ENCODE measurements at places on chromosomes 5 and 9. TPM values are rescaled to one million over a fixed set of nuclear protein-coding genes. Genes with fewer than 3 reads are reported as not detected.
A peak's percentile ranks its signal among the peaks of the same experiment; 100 is the strongest.

PCDHB8 gene
- not detected for total RNA-seq

IRF1 gene
- total RNA-seq = 126 TPM

RLN2 gene
- total RNA-seq = 1.8 TPM

FAM153A gene
- total RNA-seq = 0.05 TPM

C8G gene
- total RNA-seq = 0.69 TPM

ZNF483 gene
- 2.7 TPM for total RNA-seq

DEPDC1B gene
- 0.44 TPM for total RNA-seq

CHSY3 gene
- not detected for total RNA-seq

DNA sequence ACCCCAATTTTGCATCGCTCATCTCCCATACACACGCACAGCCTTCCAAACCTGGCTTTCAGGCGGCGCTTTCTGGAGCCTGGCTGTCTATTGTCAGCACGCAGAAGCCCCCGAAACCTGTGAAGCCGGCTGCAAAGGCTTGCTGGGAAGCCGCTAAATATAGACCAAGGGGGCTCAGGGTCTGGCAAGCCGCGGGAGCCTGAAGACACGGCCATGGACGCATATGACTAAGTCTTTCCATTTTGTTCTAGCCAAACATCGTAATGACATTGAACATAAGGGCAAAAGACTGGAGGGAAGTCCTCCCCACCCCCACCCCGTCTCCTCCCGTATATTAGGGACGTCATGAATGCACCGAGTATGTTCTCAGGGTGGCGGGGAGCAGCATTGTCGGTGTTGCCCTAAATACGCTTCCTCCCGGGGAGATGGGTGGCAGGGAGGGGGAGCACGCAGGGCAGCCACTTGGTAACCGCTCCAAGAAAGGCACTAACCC lies 1.1 kb downstream of the CTNND2 start:
- no peak for DNase-seq

- DNase-seq = no peak
These were observed 5.2 kb downstream of the DCANP1 start for GRCh38 chr5:135441919-135442318.

DNA sequence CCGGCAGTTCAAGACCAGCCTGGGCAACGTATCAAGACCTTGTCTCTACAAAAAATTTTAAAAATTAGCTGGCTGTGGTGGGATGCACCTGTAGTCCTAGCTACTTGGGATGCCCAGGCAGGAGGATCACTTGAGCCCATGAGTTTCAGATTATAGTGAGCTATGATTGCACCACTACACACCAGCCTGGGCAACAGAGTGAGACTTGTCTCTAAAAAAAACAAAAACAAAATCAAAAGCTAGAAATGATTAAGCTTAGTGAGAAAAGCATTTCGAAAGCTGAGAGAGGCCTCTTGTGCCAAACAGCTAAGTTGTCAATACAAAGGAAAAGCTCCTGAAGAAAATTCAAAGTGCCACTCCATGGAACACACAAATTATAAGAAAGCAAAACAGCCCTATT lies 4.8 kb downstream of the FAM151B start:
- DNase-seq = no peak

- DNase-seq = no peak
These were observed 51.1 kb downstream of the C9orf152 start for GRCh38 chr9:110156902-110157301.

DNA sequence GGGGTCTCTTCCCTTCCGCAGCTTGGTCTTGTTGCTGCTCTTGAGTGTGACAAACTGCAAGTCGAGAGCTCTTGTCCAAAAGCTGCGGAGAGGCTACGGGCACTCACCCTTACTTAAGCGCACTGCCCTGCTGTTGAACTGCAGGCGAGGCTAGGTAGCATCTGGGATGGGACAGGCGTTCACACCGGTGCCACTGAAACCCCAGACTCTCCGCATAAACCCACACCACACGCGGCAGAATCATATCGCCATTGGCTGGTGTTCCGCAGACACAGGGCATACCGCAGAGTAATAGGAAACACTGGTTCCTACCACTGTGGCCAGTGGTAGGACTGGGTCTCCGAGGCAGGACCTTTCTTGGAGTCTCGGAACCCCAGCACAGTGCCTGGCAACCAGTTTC lies 2.2 kb upstream of the NPR3 start:
- no peak for DNase-seq

GRCh38 chr5:116058346-116058936 lies 26.2 kb downstream of the ARL14EPL start:
- no peak for DNase-seq

DNA sequence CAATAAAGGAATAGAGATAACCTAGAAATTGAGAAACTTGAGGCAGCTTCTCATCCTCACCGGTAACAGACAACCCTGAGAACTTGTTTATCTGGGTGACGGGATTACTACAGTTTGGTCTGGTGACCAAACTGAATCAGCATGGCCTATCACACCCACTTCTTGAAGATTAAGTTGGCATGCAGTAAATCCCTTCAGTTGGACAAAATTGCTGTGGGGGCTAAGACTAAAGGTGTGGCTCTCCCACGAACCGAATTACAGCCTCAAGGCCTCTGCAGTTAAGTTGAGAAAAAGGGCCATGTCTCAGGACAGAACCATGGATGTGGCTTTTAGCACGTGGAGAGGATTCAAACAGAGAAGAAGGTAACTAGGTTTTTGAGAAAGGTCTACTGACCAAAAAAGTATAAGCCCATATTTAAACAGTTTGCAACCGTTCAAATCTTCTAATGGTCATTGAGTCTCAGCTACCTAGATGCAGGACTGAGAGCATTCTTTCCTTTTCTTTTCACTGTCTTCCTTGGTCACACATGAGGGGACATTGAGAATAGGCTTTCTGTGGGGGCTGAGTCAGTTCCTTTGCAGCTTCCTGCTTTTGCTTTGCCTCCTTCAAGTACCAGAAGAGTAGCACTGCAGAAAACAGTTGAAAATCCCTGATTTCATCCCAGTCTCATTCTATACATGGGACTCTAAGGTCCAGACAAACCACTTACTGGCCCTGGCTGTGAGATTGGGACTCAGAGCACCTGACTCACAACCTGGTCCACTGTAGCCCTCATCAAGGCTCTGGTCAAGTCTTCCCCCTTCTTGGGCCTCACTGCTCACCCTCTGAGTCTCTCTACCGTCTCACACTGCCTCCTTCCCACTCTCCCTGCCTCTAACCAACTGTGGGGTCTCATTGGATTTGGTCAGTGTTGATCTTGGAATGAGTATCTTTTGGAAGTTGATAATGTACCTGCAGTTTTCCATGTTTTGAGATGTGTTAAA lies 30.9 kb downstream of the PDE6A start:
- no peak for DNase-seq

DNA sequence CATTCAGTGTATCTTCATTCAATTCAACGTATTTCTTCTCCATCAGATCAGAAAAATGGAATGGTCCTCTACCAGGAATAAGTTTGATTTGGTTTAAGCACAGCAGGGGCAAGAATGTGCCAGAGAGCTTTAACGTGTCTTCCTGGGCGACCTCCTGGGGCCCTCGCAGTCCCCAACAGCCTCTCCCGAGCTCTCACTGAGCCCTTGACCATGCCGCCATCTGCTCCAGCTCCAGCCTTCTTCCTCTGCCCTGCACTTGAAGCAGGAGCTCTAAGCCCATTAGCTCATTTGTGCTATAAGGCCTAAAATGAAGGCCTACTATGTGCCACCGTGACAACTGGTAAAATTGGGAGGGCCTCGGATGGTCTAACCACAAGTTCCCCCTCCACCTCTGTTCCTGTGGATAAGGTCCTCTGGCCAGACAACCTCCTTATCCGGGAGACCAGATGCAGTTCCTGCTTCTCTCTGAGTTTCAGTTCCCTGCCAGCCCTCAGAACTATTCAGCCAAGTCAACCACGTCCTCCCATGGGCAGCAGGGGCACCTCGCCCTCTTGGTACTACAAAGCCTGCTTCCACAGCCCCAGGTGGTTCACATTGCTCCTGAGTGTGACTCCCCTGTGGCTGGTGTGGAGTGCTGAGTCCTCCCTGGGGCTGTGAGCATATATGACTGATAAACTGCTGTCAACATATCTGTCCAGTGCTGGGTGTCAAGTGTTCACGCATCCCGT lies 35.8 kb downstream of the C5orf15 start:
- peak; percentile 61 for DNase-seq

- no peak for DNase-seq
These were observed 107.1 kb downstream of the OXCT1 start for GRCh38 chr5:41763081-41763480.

GRCh38 chr5:6545770-6546690 lies 86.8 kb downstream of the NSUN2 start:
- no peak for DNase-seq

DNA sequence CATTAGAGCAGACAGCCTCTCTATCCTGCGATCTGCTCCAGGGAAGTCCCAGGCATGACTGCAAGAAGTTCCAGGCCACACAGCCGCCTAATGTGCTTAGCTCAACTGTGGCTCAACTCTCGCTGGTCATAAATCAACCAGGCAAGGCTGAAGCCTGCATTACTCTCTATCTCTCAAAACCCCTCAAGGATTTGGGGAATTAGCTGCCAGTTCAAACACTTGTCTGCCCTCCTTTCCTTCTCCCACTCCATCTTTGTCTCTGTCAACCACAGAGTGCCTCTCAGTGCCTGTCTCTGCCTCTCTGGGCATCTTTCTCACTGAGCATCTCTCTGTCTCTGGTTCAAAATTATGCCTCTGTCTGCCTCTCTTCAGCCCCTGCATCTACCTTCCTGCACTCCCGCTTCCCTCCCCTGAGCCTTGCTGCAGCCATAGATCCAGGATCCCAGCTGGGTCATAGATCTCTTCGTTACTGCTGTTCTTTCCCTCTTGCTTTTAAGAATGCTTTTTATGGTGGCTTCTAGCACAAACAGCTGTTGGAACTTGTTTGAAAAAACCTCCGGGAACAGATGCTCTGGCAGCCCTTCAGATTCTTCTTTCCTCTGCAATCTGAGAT lies 27.9 kb upstream of the GALNT10 start:
- no peak for DNase-seq

DNA sequence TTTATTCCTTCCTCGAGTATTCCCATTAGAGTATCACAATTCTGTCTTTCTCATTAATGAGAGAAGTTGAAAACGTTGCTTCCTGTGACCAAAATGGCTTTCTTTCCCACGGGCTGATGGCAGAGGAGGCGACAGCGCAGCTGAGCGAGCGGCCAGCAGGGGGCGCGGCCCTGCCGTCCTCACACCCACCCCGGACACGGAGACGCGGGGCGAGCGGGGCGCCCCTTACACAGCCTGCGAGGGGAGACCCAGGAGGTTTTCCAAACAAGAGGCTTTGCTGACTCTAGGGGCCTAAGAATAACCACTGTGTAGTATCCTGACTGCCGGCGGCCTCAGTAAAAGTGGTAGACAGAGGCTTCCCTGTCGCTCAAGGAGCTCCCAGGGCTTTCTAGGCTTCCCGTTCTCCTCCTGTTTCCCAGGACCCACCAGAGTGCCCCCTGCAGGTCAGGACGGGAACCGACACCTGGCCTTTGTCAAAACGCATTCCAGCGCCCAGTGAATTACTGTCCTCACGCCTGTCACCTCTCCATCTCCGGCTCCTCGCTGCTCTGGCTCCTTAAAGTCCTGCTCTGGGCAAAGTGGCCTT lies 27.3 kb upstream of the FGF1 start:
- DNase-seq = peak; percentile 78

- no peak for DNase-seq
These were observed 21.1 kb downstream of the ADAMTS19 start for GRCh38 chr5:129481161-129481560.

DNA sequence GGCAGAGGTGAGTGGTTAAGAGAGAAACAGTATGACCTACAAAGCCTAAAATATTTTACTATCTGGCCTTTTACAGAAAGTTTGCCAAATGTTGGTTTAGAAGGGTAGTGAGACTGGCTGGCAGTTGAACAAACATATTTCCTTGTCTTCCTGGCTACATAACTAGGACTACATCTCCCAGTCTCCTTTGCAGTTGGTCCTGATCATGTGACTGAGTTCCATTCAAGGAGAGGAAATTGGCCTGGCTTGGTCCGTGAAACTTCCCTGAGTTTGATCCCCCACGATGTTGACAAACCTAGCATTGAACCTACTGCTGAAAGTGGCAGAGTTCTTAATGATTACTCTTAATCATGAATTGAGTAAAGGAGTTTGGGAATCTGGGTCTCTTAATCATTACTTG lies 280.8 kb downstream of the SLIT3 start:
- DNase-seq = no peak

DNA sequence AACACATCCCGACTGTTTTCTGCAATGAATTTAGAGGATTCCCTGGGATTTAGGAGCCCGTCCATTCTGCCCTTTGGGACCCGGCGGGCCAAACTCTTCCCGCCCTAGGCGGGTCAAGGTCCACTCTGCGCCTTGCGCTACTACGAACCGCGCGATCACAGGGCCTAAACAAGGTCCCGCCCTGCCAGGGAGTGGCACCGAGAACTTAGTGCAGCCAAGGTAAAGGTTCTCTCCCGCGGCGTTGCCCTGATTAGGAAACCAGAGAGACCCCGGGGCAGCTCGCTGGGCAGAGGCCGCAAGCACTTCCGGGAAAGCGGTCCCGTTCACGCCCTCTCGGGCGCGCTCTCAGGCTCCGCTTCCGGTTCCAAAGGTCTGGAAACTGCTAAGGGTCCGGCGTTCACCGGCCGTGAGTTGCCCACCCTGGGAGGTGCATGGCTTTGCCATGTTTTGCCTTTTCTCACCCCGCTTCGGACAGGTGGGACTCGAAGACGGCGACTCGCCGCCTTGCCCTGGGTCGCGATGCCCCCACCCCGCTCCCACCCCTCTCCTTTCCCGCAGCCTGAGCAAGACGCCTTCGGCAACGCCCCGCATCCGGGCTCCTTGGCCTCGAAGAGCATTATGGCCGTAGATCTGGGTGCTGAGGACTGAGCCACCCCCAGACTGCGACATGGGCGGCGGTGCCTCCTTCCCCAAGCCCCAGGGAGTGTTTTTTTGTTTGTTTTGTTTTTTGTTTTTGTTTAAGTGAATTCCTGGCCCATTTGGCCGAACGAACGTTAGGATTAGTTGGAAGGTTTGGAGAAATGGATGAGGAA lies 23.4 kb downstream of the HNRNPK start:
- DNase-seq = peak; percentile 62

DNA sequence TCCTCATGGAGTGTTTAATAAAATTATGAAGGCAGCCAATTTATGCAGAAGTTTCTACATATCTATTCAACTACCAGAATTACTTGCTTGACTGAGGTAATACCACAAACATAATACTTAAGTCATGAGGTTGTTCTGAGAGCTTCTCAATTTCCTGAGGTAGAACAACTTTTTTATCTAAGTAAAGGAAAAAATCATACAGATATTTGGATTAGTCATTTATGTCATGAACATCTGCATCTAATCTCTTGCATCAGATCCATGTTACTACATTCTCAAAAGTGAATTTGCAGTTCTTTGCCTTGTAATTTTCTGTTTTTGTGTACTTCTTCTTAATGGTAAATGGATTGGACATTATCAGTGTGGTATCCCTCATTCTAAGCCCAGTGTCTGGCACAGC lies 60.4 kb upstream of the RGMB start:
- no peak for DNase-seq

GRCh38 chr9:33202552-33203201 lies 35.5 kb upstream of the B4GALT1 start:
- DNase-seq = peak; percentile 67

Data from activated B cell treated with CpG ODN at 0.5 μM for 24 hours (primary cell).